Fibroblast of skin of right quadriceps (primary cell): ENCODE measurements at places on chromosomes 11 and 22.

DNA sequence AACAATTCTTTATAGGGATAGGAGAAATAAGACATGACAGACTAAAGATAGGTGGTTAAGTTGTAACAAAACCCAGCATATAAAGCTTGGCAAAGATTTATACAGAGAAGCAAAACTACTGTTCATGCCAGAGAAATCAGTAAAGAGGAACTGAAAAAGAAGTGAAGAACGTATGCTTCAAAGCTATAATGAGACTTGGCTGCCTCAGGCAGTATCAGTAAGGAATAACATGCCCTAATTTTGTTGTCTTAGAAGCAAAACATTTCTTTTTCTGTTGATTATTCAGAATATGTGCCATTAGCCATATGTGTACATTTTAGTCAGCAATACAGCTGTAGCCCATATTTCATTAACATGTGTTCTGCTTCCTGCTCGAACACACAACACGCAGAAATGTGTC is 403.2 kb downstream of the NELL1 start:
- DNase-seq = no peak

DNA sequence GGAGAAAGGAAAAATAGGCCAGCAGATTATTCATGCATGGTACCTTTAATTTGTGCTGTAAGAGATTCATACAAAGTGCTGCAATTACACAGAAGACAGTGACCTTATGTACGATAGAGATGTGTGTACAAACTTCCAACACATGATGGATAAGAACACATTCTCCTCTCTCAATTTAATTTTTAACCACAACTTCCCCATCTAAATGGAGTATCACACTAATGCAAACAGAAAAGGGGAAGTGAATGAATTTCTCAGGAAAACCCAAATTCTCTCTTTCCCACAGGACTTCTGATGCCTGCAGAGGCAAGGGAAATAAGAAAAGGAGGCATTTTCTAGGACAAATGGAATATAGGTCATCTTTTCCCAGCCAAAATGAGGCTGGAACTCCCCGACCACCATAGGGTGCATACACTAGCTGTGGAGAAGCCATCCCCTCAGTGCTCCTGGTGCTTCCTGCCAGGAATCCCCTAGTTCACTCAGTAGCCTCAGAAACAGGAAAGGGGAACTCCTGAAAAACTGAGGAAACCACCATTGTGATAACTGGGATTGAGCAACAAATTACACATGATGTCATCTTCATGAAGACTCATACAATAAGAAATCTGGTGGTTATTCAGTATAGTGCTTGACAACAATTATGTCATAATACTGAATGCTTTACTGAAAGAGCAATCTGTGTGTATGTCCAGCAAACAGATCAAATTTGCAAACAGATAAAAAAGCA is 22.4 kb downstream of the MMP10 start:
- peak; percentile 55 for DNase-seq

GRCh38 chr22:49079027-49079725 is 748.5 kb downstream of the BRD1 start:
- DNase-seq = no peak

GRCh38 chr11:72758690-72759389 is 6.6 kb upstream of the ARAP1 start:
- peak; percentile 92 for DNase-seq

DNA sequence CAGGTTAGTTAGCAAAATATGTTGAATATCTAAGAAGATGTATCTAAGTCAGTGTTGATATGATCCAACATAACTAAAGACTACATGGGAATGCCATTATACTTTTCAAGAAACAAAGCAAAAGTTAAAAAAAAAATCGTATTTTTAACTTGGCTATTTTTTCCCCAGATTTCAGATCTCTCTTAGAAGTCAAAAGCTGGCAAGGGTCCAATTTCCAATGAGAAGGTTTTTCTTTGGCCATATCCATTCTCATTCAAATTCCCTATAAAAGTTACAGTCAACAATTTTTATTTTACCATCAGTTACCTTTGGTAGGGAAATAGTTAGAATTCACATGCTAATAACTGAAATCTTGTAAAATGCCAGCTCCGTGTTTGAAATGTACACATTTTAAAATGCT is 70.5 kb upstream of the FAT3 start:
- no peak for DNase-seq
